Inflammatory macrophage treated with lipopolysaccharide for 4 hours (primary cell): ENCODE measurements at places on chromosomes 3 and 15.
A peak's percentile ranks its signal among the peaks of the same experiment; 100 is the strongest.

- no peak for DNase-seq
Observed at GRCh38 chr3:177622520-177622919, 425.2 kb upstream of the TBL1XR1 start.

- DNase-seq, result no peak
Observed at GRCh38 chr15:101280007-101280406, 2.7 kb upstream of the SELENOS start.

GRCh38 chr3:5133239-5134018 lies 11.3 kb downstream of the ARL8B start:
- DNase-seq, result no peak

GRCh38 chr3:16171825-16172224 lies 2.7 kb upstream of the GALNT15 start:
- DNase-seq, result no peak

- DNase-seq, result no peak
Observed at GRCh38 chr3:56782215-56782614, 19.5 kb downstream of the ARHGEF3 start.

DNA sequence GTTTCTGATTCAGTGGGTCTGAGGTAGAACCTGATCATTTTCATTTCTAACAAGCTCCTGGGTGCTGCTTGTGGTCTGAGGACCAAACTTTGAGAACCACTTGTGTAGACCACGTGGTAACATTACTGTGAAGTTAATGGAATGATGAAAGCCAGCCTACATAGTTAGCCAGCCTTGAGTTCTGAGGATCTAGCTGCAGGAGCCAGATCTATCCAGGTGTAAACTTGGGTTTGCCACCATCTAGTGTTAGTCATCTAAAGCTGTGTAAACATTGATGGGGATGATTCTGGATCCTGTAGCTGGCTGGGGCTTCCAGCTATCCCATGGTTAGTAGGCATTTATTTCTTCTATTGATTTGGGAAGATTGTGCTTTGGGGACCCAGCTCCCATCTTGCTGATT lies 170.0 kb downstream of the TMEM108 start:
- DNase-seq, result no peak

GRCh38 chr3:189122110-189122509 lies 49.7 kb upstream of the TPRG1 start:
- no peak for DNase-seq

DNA sequence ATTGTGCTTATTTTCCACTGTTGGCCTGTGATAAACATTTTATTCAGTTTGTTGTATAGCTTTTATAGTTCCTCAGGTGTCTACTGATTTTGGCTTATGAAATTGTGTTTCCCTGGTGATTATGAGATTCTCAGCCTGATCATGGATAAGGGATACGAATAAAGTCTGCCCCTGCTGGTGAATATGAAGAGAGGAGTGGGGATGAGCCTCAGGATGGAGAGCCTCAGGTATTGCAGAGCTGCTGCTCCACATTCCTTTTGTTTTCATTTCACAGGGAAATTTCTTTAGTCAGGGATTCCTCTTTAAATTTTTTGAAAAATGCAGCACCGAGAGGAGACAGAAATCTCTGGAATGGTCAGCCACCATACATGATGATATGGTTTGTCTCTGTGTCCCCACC lies 14.7 kb upstream of the RAB6B start:
- DNase-seq, result no peak

- DNase-seq, result no peak
Observed at GRCh38 chr3:118080889-118081288, 953.8 kb downstream of the IGSF11 start.

- peak; percentile 13 for DNase-seq
Observed at GRCh38 chr15:56241374-56242105, 2.1 kb downstream of the RFX7 start.

GRCh38 chr15:57607570-57608000 lies 15.9 kb downstream of the MYZAP start:
- DNase-seq, result peak; percentile 35

DNA sequence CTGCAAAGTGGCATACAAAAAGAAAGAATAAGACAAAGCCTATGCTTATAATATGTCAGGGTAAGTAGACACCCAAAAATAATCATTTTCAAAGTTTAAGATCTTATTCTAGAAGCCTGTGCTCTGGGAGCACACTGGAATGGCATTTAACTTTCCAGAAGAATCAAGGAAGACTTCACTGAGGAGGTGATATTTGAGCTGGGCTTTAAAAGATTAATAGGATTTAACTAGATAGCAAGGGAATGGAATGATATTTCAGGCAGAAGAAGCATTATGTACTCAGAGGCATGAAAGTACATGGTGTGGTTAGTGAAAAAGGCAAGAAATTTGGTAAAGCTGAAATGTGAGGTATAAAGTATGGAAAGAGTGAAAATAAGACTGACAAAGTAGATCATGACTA lies 106.8 kb downstream of the ZBTB20 start:
- no peak for DNase-seq

- no peak for DNase-seq
Observed at GRCh38 chr15:100766243-100767000, 113.2 kb upstream of the ALDH1A3 start.

- peak; percentile 46 for DNase-seq
Observed at GRCh38 chr3:112531358-112531781, 30.4 kb downstream of the ATG3 start.

- no peak for DNase-seq
Observed at GRCh38 chr15:76332796-76333195, 3.8 kb upstream of the ISL2 start.

DNA sequence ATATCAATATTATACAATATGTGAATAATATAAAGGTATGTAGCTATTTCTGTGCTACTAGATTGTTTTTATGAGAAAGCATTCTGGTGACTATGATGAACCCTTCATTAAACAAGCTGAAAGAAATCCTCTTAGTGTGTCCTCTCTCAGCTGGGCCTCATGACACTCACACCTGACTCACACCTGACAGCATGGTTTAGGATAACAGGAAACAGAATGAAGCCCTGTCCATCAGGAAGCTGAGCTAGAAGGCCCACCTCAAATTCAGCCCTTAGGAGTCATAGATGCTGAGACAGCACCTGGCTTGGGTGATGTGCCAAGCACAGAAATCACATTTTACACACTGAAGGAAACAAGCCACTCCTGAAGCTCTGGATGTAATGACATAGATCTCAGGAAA lies 30.8 kb downstream of the CHCHD4 start:
- no peak for DNase-seq

GRCh38 chr3:43817825-43818224 lies 127.1 kb downstream of the ABHD5 start:
- no peak for DNase-seq

DNA sequence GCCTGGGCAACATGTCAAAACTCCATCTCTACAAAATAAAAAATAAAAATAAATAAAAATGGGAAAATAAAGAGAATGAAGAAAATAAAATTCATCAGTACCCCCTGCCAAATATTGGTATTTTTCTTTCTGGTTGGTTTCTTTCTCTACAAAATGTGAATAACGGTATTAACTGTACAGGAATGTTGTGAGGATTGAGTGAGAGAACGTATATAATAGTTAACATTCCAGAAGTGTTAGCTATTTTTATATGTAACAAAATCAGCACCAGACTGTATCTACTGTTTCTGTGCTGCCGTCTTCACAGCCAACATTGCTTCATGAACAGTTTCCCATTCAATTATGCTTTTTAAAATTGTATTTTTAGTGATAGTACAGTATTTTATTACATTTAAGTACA lies 25.5 kb upstream of the RNU6-1 start:
- DNase-seq, result no peak

- no peak for DNase-seq
Observed at GRCh38 chr3:72263223-72263990, 478.5 kb upstream of the PROK2 start.

DNA sequence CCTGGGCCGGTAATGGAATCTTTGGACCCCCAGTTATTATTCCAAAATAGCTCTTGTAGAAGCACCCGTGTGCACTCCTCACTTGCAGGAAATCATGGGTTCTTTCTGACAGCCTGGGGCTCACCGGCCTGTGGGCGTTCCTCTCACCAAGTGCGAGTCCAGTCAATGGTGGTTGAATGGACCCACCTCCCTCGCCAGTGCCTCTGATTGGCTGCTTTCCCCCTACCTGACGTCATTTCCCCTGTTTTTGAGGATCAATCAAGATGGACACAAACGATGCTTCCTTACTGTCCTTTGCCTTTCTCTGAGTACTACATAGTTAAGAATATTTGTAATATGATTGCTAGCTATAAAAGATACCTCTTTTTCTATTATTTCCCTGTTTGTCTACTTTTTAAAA lies 18.1 kb downstream of the MOBP start:
- DNase-seq, result no peak

DNA sequence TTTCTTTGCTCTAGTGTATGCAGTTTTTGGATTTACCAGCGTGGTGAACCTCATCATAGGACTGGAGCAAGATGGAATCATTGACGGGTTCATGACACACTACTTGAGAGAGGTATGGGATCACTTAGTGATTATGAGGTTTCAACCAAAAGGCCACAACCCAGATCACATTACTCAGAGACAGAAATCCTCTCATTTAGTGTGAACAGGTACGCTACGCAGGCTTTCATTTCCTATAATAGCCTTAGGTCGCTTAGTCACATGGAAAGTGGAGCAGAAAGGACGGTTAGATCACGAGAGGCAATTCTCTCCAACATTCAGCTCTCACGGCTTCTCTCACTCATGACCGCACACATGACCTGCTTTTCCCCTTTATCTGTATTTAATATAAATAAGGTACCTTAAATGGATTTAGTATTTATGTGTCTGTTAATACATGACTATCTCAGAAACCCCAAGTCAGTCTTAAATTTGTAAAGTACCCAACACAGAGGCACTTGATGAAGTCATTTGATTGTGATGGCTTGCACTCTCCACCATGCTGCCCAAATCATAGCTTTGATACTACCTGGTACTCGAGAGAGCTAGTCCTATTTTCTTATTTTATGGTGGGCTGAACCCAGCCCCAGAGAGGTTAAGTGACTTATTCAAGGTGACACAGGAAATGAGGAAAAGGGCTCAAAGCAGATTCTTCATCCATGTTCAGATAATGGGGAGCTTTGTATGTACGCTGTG lies 8.6 kb downstream of the TM6SF1 start:
- no peak for DNase-seq

GRCh38 chr3:17585394-17586325 lies 156.8 kb downstream of the TBC1D5 start:
- DNase-seq, result no peak

DNA sequence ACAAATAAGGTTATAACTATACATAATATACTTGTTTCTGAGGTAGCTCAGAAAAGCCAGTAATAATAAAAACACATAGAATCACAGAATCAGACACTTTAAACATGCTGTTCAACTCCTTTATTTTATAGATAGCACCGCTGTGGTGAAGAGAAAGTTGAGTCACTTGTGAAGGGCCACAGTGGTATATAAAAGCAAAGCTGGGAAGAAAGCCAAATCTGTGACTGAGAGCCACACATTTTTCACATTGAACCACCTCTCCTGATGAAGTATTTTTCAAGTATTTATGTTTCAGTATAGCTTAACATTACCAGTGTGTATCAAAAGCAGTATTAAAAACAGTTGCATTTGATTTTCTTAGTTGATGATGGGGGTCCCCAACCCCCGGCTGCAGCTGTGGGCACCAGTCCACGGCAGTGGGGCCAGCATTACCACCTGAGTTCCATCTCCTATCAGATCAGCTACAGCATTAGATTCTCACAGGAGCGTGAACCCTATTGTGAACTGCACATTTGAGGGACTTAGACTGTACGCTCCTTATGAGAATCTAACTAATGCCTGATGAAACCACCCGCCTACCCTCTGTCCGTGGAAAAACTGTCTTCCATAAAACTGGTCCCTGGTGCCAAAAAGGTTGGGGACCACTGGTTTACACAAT lies 46.2 kb downstream of the TBL1XR1 start:
- DNase-seq, result no peak

DNA sequence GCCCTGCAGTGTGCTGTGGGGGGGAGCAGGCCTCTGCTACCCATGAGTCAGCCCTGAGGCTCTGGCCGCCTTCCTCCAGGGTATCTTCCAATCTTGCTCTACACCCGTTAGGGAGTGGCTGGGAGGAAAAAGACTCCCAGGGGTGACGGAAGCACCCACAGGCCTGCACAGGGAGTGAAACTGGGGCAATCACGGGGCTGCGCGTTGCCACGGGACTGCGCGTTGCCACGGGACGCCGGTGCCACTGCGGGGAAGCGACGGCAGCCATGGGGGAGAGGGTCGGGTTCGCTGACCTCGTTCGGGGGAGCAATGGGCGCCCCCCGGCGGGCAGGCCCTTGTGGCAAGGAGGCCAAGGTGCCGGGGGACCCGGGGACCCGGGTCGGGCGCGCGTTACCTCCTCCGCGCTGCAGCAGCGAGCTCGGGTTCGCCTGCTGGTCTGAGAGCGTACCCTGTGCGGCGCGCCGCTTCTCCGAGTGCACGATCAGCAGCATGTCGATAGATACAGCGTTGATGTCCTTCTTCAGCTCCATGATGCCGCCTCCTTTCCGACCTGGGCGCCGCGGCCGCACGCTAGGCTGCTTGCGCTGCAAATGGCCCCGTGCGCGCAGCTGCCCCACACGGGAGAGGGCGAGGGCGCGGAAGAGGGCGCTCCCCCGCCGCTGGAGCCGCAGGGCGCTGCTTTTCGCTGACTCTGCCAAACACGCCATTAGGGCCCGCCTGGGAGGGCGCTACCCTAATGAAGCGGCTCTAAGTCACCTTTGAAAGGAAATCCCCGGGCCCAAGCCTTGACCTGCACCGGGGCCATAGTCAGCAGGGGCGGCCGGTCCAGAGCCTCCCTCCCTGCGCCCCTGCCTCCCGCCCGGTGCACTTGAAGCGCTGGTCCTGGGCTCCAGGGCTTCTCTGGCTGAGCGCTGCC lies at the start of gene KY:
Gene KY (minus strand): TSS at position 592 of the 916 bp plus-strand sequence. CDS start 62 bp downstream, at position 530.
- DNase-seq, result no peak

DNA sequence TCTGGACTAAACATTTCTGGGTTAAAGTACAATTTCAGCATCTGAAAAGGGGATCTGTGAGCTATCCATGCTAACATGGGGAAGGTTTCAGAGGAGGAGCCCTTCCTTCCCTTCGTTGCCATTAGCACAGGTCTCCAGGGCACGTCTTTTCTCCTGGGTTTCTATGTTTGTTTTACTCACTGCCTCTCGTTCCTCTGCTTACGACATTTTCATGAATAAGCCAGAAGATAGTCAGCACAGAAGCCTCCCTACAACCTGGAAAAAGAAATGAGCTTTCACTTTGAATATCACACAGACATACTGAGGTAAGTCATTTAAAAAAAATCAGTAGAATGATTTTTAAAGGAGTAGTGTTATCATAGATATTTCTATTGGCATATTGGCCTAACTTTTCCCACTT lies 117.2 kb upstream of the KCNMB2 start:
- DNase-seq, result no peak

- peak; percentile 41 for DNase-seq
Observed at GRCh38 chr15:43872416-43873020, 45.7 kb downstream of the WDR76 start.

GRCh38 chr3:55678546-55679216 lies 191.6 kb upstream of the WNT5A start:
- no peak for DNase-seq

DNA sequence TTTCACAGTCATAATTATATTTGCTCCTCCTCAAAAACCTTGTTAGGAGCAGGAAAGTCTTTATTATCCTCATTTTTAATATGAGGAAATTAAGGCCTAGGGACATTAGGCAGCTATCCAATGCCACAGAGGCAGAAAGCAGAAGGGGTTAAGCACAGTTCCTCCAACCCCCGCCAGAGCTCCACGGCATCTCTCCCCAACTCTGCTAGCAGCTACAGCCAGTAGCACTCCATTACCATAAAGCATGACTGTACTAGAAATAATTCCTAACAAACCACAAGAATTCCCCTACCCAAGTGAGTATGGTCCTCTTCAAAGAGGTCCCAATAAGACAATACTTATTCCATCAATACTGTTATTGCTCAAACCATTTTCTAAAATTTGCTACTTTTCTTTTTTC lies 9.8 kb downstream of the HEG1 start:
- DNase-seq, result no peak

- DNase-seq, result no peak
Observed at GRCh38 chr3:67517781-67518180, 136.6 kb downstream of the SUCLG2 start.
